ENCODE measurements at places on chromosomes 4 and X. TPM values are rescaled to one million over a fixed set of nuclear protein-coding genes. Genes with fewer than 3 reads are reported as not detected.

The TENM3 gene
- total RNA-seq, result 87.6 TPM

The NPY1R gene
- total RNA-seq, result 0.22 TPM

The PGAM4 gene
- total RNA-seq, result not detected

The ARHGAP6 gene
- total RNA-seq, result 0.48 TPM

The UGT8 gene
- total RNA-seq, result not detected

The PNMA3 gene
- 0.67 TPM for total RNA-seq

DNA sequence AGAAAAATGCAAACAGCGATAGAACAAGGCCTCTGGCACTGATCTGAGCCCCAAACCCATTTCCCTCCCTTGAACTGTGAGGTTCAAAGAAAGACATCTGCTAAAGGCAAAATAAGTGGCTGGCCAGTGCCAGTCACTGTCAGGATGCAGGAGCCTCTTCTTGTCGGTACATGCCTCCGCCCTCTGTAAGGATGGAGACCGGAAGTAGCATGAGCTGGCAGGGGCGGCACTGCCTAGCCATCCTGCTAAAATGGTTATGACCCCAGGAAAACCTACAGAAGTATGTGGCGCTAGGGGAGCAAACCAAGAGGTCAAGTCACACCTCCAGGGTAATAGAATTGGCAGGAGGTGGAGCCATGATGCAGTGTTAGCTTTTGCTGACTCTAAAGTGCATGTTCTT is 180.3 kb downstream of the DCLK2 start:
- H3K4me3 ChIP-seq, result no peak overlapping the region
- no peak for DNase-seq
- peaks cover 29% of the 10 kb centered on the region for H3K36me3 ChIP-seq
- H3K27ac ChIP-seq, result no peak overlapping the region

GRCh38 chr4:188127214-188127874 is 11.9 kb upstream of the TRIML1 start:
- H3K27ac ChIP-seq, result peak overlapping the region; percentile 94
- peaks cover 2% of the 10 kb centered on the region for H3K36me3 ChIP-seq
- H3K4me1 ChIP-seq, result peaks cover 22% of the 10 kb centered on the region
- no peak overlapping the region for H3K4me3 ChIP-seq

- H3K27ac ChIP-seq, result peak overlapping the region; percentile 85
- H3K4me3 ChIP-seq, result peak overlapping the region; percentile 37
- H3K4me1 ChIP-seq, result peaks cover 42% of the 10 kb centered on the region
Observed at GRCh38 chrX:63657821-63658220, 127.2 kb downstream of the ARHGEF9 start.

GRCh38 chr4:26076000-26076587 is 162.1 kb downstream of the SMIM20 start:
- peaks cover 4% of the 10 kb centered on the region for H3K27me3 ChIP-seq
- no peak overlapping the region for H3K27ac ChIP-seq
- H3K4me1 ChIP-seq, result no peaks in the 10 kb centered on the region
- H3K4me3 ChIP-seq, result no peak overlapping the region
- no peak for DNase-seq

GRCh38 chr4:87073199-87074120 is 138.6 kb downstream of the AFF1 start:
- no peak for DNase-seq
- H3K4me1 ChIP-seq, result peaks cover 52% of the 10 kb centered on the region
- H3K27me3 ChIP-seq, result no peaks in the 10 kb centered on the region
- H3K27ac ChIP-seq, result peak overlapping the region; percentile 76
- peak overlapping the region; percentile 52 for H3K4me3 ChIP-seq
